ENCODE measurements at places on chromosomes 16 and 17. TPM values are rescaled to one million over a fixed set of nuclear protein-coding genes. Genes with fewer than 3 reads are reported as not detected.

KREMEN2 gene
- 16.2 TPM for total RNA-seq

DNA sequence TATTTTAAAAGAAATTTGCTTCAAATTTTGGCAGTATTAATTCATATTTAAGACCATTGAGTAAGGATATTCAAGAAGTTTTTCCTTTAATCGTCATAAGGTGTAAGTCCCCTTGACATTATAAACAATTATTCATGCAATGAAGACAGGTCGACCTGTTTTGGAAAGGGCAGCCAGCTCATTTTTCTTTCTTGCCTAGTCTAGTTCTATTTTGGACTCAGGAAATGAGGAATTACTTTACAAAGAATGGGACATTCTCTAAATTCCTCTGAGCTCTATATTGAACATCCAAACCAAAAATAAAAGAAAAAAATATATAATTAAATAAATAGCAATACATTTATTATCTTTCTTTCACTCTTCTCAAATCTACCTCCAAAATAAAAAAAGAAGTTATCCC, 595.6 kb upstream of the KIF2B start:
- H3K4me1 ChIP-seq = no peaks in the 10 kb centered on the region
- no peaks in the 10 kb centered on the region for H3K27me3 ChIP-seq
- no peak overlapping the region for H3K27ac ChIP-seq
- DNase-seq = no peak

DNA sequence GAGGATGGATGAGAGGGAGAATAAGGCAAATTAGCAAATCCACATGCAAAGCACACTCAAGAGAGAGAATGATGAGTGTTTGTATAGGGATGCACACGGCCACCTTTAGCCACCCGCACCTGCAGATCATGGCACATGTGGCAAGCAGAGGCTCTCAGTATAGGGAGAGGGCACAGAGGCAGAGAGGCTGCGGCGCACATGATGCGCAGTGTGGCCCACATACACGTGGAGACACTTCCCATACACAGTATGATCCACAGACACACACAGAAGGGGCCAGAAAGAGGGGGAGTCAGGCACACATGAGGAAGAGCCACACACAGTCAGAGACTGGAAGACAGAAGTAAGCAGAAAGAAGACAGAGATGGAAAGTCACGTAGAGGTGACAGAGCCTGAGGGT, 6.5 kb upstream of the CHD3 start:
- DNase-seq = no peak
- no peaks in the 10 kb centered on the region for H3K27me3 ChIP-seq
- no peak overlapping the region for H3K27ac ChIP-seq
- no peaks in the 10 kb centered on the region for H3K36me3 ChIP-seq
- H3K4me3 ChIP-seq = no peak overlapping the region
- H3K4me1 ChIP-seq = peaks cover 10% of the 10 kb centered on the region

GRCh38 chr17:2266045-2266864, 37.3 kb downstream of the SMG6 start:
- H3K27me3 ChIP-seq = no peaks in the 10 kb centered on the region
- H3K4me1 ChIP-seq = no peaks in the 10 kb centered on the region
- DNase-seq = no peak
- H3K4me3 ChIP-seq = no peak overlapping the region

DNA sequence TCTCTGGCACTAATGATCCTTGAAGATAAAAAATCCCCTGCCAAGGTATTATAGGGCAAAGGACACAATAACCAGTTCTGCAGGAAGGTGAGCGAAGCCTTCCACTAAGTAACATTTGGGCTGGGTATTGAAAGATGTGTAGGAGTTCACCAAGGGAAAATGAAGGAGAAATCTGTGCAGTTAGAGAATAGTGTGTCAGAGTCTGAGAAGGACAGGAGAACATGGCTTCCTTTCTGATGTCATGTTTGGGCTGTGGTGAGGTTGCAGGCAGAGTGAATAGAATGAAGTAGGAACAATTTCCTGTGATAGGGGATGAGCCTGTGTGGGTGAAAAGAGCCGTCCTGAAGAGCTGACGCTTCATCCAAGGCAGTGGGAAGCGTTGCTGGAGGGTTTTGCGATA, 24.1 kb upstream of the CIITA start:
- DNase-seq = no peak
- no peak overlapping the region for H3K4me3 ChIP-seq
- peaks cover 13% of the 10 kb centered on the region for H3K4me1 ChIP-seq
- no peaks in the 10 kb centered on the region for H3K36me3 ChIP-seq
- H3K27me3 ChIP-seq = no peaks in the 10 kb centered on the region

- DNase-seq = no peak
- H3K4me1 ChIP-seq = no peaks in the 10 kb centered on the region
- no peak overlapping the region for H3K4me3 ChIP-seq
- H3K27ac ChIP-seq = no peak overlapping the region
- no peaks in the 10 kb centered on the region for H3K36me3 ChIP-seq
- H3K27me3 ChIP-seq = no peaks in the 10 kb centered on the region
Observed at GRCh38 chr17:21268596-21269188, 15.5 kb upstream of the NATD1 start.

DNA sequence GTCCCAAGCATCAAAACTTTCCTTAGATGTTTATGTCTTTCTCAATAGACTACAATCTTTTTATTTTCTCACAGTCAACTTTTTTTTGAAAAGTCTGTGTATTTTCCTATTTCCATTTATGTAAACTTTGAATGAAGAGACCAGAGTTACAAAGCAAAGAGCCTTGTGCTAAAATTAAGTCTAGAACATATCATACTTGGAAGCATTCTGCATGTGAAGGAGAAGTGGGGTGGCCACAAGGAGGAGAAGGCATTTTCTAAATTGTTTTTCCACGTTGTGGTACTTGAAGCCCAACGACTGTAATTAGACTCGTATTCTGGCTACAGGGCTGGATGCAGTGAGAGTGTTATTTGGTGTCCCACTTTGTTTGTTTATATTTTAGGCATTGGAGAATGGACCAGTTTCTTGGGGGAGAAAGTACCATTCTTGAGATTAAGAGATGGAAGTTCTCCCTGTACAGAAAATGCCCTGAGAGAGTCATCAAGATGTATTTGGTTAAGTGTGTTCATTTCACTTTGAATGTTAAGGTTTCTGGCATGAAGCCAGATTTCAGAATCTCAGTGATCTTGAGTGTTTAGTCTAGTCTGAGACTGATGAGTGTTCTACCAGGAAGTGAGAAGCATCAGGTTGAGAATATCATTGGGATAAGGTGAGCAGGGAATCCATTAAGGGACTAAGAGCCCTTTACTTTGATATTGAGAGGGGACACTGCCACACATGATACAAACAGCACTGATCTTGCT, 71.6 kb downstream of the MAP2K6 start:
- no peaks in the 10 kb centered on the region for H3K27me3 ChIP-seq
- H3K4me3 ChIP-seq = no peak overlapping the region
- no peaks in the 10 kb centered on the region for H3K36me3 ChIP-seq
- no peak for DNase-seq
- H3K4me1 ChIP-seq = no peaks in the 10 kb centered on the region

DNA sequence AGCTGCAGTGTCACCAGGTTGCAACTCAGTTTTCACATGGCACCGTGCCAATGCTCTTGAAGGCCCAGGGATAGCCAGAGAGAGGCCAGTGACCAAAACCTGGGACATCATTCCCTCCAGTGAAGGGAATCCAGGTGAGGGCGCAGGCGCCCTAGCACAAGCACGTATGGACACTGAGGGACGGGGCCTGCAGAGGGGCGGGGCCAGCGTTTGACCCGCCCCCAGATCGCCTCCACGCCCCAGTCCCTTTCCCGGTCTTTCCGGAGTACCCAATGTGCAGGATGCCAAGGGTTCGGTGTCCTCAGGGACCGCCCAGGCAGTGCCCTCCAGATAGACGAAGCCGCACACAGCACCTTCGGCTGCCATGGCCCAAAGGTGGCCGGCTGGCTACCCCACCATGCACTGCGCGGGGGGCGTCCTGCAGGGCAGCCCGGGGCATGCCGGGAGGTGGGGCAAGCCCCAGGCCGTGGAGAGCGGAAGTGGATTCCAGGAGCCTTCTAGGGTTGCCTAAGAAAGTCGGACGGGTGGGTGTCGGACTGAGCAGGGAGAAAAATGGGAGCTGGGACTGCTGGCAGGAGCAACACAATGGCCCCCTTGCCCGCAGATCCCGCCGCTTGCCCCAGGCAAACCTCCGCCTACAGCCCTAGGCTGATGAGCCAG, 4.6 kb downstream of the SLC12A4 start:
- H3K4me1 ChIP-seq = peaks cover 9% of the 10 kb centered on the region
- H3K27me3 ChIP-seq = no peaks in the 10 kb centered on the region
- H3K4me3 ChIP-seq = no peak overlapping the region
- no peak overlapping the region for H3K27ac ChIP-seq
- H3K36me3 ChIP-seq = no peaks in the 10 kb centered on the region

DNA sequence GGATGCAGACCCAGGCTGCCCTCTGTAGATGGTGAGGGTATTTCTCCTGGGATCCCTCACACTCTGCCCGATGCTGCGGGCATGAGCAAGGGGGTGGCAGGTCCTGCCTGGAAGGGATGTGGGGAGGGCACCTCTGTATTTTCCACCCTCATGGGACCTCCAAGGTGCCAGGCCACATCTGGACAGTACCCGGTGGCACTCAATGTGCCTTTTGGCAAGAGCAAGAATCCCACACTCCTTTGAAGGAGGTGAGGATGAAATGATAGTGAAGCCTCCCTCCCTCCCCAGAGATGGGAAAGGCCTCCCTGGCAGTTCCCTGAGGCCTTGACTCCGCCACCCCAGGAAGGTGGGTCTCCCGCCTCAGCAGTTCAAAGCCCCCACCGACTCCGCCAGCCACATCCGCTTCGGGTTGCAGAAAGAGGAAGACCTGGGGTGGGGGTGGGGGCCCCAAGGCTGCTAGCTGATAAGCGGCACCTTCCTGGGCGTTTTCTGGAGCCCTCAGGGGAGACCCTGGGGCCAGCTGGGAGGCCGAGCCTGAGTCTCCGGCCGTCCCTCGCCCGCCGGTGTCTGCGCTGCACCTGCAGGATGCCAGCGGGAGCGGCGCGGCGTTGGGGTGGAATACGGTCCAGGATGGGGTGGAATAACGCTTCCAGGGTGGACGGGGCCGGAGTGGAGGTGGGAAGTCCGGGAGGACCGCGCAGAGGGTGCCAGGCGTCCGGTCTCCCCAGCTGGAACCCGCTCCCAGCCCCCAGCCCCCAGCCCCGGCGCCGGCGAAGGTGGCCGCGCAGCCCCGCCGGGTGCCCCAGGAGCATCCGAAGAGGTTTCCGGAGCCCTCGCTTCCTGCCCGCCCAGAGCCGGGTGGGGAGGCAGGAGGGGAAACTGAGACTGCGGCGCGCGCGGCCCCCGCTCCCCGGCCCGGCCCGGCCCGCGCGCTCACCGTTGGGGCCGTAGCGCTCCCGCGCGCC, 718 bp downstream of the ATP2A3 start:
- H3K27me3 ChIP-seq = no peaks in the 10 kb centered on the region
- no peak overlapping the region for H3K4me3 ChIP-seq
- H3K27ac ChIP-seq = no peak overlapping the region
- DNase-seq = no peak

All from PC-9 (cell line).